Activated T-cell treated with anti-CD3 and anti-CD28 coated beads, Interleukin-2, amount 50 U/mL, for 72 hours (primary cell): ENCODE measurements at places on chromosomes 5 and 9. TPM values are rescaled to one million over a fixed set of nuclear protein-coding genes. Genes with fewer than 3 reads are reported as not detected.

GRCh38 chr5:113264046-113264445, 170.7 kb downstream of the TSSK1B start:
- no peak overlapping the region for H3K27ac ChIP-seq
- no peaks in the 10 kb centered on the region for H3K36me3 ChIP-seq
- no peak for DNase-seq
- no peaks in the 10 kb centered on the region for H3K27me3 ChIP-seq
- H3K4me1 ChIP-seq = no peaks in the 10 kb centered on the region

DNA sequence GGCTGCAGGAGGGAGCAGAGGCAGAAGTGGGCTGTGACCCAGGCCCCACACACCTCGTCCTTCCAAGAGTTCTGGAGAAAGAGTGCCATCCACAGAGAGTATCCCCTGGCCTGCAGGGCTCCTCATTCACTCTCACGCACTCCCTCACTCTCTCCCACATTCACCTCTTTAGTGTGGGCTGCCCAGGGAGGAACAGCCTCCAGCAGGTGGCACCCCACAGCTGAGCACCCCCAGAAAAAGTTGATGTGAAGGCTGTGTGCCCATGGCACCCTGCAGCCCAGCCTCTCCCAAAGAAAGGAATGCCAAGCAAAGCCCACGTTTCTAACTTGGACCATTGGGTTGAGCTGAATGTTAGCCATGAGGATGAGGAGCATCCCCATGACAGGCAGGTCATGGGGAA, 4.5 kb upstream of the SHC3 start:
- peaks cover 3% of the 10 kb centered on the region for H3K36me3 ChIP-seq
- peaks cover 20% of the 10 kb centered on the region for H3K4me1 ChIP-seq
- peak; percentile 6 for DNase-seq
- H3K27me3 ChIP-seq = peaks cover 72% of the 10 kb centered on the region

RASGEF1C gene
- not detected for total RNA-seq

HINT1 gene
- total RNA-seq = 269 TPM

DNA sequence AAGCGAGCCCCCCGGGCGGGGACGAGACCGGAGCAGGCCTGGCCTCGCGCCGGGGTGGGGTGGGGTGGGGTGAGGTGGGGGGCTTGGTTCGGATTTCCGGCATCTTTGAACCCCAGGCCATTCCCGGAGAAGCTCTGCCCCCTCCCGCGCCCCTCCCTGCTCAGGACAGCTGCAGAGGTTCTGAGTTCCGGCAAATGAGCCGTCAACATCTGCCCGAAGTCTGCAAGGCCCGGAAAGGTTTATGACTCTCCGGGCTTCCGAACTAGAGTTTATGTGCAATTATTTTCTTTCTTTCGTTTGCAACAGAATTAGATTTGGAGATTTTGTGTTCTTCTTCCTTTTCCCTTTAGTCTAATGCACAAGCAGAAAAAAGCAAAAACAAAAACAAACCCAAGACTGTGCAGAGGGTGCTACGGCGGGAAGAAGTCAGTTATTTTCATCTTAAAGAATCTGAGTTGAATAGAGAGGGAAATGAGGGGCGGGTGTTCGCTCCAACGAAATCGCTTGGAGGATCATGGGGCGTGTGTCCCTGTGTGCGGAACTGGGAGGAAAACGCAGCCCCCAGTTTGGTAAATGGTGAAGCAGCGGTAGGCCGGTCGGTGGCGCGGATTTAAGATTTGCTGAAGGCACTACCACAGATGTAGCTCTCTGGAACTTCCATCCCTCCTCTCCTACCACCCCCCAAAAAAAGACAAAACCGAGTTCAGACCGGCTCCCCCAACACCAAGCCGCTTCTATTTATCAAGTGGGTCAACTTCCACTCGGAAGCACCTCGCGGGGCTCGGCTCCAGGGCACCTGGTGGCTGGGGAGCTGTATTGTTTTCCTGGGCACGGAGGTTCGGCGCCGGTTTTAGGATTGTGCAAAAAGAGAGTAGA, 4.8 kb downstream of the LHX2 start:
- H3K27ac ChIP-seq = peak overlapping the region; percentile 88
- H3K4me3 ChIP-seq = peak overlapping the region; percentile 60

GRCh38 chr9:137723783-137724445, 105.1 kb downstream of the EHMT1 start:
- peaks cover 51% of the 10 kb centered on the region for H3K36me3 ChIP-seq
- H3K27ac ChIP-seq = peak overlapping the region; percentile 76
- peak overlapping the region; percentile 72 for H3K4me3 ChIP-seq
- peaks cover 38% of the 10 kb centered on the region for H3K4me1 ChIP-seq

- no peaks in the 10 kb centered on the region for H3K27me3 ChIP-seq
- peaks cover 58% of the 10 kb centered on the region for H3K4me1 ChIP-seq
- H3K4me3 ChIP-seq = no peak overlapping the region
- no peaks in the 10 kb centered on the region for H3K36me3 ChIP-seq
- DNase-seq = no peak
These were observed 20.2 kb downstream of the UBE2R2 start for GRCh38 chr9:33837138-33837537.

DNA sequence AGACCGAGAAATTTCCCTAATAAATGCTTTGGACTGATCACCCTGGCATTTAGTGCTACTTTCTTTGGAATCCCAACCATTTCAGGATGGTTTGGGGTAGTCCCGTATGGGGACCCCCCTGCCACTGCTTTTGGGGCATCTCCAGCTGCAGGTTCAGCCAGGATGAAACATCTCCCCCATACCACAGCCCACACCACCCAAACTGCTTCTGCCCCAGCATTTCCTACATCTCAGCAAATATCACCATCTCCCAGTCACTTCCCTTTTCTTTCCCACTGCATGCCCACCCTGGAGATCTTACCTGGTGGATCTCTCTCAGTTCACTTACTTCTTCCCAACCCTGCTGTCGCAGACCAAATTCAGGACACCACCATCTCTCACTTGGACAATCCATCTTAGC, 4.8 kb upstream of the P4HA2 start:
- no peak for DNase-seq
- H3K27me3 ChIP-seq = peaks cover 33% of the 10 kb centered on the region
- H3K36me3 ChIP-seq = no peaks in the 10 kb centered on the region
- no peaks in the 10 kb centered on the region for H3K4me1 ChIP-seq
- no peak overlapping the region for H3K4me3 ChIP-seq

GRCh38 chr5:9502050-9502834, 43.6 kb downstream of the SEMA5A start:
- no peaks in the 10 kb centered on the region for H3K4me1 ChIP-seq
- no peak overlapping the region for H3K27ac ChIP-seq
- no peak overlapping the region for H3K4me3 ChIP-seq

PHF24 gene
- total RNA-seq = 1.00 TPM

KLF9 gene
- total RNA-seq = 27.5 TPM

DNA sequence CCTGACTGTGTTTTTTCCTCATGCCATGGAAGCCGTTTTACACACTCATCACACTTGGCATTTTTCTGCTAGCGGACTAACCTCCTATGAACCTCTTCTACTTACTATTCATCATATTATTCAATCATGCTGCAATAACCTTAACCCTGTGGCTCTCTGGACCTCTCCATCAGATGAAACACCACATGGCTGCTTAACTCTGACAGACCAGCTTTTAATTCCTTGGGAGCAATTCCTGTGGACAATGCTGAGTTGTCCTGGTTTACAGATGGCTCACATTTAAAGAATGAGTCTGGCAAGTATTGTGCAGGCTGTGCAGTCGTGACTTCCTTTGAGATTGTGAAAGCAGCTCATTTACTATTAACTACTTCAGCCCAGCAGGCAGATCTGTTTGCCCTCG, 9.0 kb downstream of the OR1J1 start:
- H3K4me3 ChIP-seq = no peak overlapping the region
- no peak overlapping the region for H3K27ac ChIP-seq
- no peaks in the 10 kb centered on the region for H3K27me3 ChIP-seq
- H3K36me3 ChIP-seq = no peaks in the 10 kb centered on the region
- no peak for DNase-seq

DNA sequence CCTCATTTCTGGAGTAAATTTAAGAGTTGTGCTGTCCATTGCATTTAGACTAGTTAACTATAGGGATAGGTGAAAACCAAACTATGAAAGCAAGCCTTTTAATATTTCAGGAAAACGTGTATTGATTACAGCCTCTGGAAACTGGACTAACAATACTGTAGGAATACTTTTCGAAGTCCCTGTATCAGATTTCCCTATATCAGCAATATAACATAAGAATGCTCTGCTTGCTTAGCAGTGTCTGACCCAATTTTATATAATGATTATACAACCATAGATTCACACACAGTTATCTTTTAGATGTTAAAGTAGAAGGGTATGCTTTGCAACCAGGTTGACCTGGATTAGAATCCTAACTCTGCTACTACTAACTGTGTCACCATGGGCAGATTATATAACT, 203.1 kb downstream of the WDR70 start:
- no peaks in the 10 kb centered on the region for H3K4me1 ChIP-seq
- no peak overlapping the region for H3K4me3 ChIP-seq
- H3K27ac ChIP-seq = no peak overlapping the region
- no peaks in the 10 kb centered on the region for H3K27me3 ChIP-seq

DNA sequence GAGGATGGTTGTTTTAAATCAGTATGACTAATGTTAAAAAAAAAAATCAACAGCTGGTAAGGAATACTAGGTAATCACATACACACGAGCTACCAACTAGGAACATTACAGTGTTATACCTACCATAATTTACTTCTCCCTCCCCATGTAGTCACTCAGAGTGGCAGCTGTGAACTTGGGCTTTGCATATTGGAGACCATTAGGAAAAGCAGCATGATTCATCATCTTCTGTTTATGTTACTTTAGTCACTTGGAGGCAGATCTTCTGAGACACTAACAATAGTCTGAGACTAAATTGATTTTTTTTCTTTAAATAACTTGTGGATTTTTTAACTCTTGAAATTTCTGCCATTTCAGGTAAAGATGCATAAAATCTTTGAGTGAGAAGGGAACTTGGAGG, 141.5 kb upstream of the NR4A3 start:
- no peaks in the 10 kb centered on the region for H3K4me1 ChIP-seq
- H3K27ac ChIP-seq = no peak overlapping the region
- peaks cover 4% of the 10 kb centered on the region for H3K36me3 ChIP-seq
- no peaks in the 10 kb centered on the region for H3K27me3 ChIP-seq
- no peak overlapping the region for H3K4me3 ChIP-seq
- DNase-seq = no peak

SLC6A3 gene
- total RNA-seq = not detected

GRCh38 chr9:34486572-34486971, 28.0 kb downstream of the DNAI1 start:
- peaks cover 7% of the 10 kb centered on the region for H3K4me1 ChIP-seq
- no peaks in the 10 kb centered on the region for H3K36me3 ChIP-seq
- no peak overlapping the region for H3K4me3 ChIP-seq
- no peak overlapping the region for H3K27ac ChIP-seq
- DNase-seq = no peak
